H54 (cell line): ENCODE measurements at places on chromosomes 13 and 19.
A peak's percentile ranks its signal among the peaks of the same experiment; 100 is the strongest.

GRCh38 chr13:31755803-31756212 is 16.5 kb downstream of the RXFP2 start:
- DNase-seq = no peak

DNA sequence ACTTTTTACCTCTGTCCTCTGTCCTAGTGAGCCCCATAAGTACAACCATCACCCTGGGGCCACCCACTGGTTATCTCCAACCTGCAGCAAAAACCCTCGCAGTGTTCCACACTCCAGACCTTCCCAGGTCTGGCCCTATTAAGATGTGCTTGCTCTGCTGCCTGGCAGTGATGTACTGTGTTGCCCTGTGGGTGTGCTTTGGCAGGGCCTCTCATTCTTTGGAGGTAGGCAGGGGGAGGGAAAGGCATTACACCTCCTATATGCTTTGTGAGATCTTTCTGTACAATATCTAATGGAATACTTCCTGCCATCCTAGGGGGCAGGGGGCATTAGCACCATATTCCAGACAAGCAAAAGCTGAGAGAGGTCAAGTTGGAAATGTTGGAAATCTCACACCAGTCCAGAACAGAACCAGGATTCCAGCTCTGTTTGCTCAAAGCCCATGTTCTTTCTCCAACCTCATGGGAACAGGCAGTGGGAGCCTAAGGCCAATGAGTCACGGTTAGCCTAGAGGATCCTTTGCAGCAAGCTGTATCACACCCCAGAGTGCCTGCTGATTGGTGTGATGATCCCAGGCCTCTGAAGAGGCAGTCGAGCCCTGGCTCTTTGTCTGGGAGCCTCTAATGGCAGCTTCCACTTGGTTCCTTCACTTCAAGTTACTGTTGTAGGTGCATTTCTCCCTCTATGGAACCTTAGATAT is 59.7 kb upstream of the UBL3 start:
- no peak for DNase-seq

GRCh38 chr19:19451429-19452242 is 46.2 kb downstream of the GATAD2A start:
- DNase-seq = no peak

- peak; percentile 9 for DNase-seq
Measured at GRCh38 chr13:79679334-79679733, 198.4 kb downstream of the NDFIP2 start.

GRCh38 chr13:31093145-31093885 is 68.4 kb downstream of the HSPH1 start:
- no peak for DNase-seq

GRCh38 chr19:4576016-4576933 is 16.8 kb upstream of the SEMA6B start:
- peak; percentile 79 for DNase-seq

DNA sequence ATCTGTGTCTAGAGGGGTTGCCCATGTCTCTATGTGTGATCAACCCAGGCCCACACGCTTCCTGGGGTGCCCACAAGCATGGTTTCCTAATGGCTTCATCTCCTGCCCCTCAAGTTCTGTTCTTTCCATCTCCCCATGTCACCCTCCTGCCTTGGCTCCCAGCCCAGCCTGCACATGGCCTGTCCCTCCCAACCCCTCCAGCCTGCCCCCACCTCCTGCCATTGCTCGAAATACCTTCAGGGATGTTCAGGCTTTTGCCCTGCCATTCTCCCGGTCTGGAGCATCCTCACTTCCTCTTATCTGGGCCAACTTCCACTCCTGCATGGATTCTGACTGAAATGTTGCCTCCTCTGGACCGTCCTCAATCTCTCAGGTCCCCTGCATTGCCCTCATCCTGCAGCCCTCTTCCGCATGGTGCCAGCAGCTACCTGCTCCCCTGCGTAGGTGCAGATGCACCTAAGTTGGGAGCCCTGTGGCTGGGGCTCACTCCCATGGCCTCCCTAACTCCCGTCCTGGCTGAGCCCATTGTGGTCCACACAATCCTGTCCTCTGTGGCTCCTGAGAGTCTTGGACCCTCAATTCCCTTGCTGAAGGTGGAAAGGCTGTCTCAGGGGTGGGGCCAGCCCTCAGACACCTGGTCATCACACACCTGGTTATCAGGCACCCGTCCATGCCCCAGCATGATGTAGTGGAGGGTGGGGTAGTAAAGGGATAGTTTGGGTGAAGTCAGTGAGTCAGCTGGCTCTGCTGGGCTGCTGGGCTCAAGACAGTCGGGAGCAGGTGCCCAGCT is 152.1 kb downstream of the URI1 start:
- no peak for DNase-seq

- DNase-seq = no peak
Measured at GRCh38 chr13:110746438-110746837, 32.9 kb downstream of the ING1 start.

DNA sequence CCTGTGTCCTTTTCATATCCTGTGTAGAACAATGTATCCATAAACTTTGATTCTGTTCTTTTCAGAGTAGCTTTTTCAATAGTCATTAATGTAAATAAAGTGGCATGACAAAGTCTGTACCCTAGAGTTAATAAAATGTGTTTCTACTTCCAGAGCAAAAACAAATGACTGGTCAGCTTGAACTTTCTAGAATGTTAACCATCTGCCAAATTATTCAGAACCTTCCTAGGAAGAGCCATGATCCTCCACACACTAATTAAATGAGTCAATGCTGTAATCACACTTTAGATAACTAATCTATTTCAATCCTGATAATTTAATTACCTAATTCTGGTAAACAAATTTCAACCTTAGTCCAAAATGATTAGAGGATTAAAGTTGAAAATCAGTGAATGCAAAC is 73.2 kb downstream of the DIAPH3 start:
- no peak for DNase-seq

DNA sequence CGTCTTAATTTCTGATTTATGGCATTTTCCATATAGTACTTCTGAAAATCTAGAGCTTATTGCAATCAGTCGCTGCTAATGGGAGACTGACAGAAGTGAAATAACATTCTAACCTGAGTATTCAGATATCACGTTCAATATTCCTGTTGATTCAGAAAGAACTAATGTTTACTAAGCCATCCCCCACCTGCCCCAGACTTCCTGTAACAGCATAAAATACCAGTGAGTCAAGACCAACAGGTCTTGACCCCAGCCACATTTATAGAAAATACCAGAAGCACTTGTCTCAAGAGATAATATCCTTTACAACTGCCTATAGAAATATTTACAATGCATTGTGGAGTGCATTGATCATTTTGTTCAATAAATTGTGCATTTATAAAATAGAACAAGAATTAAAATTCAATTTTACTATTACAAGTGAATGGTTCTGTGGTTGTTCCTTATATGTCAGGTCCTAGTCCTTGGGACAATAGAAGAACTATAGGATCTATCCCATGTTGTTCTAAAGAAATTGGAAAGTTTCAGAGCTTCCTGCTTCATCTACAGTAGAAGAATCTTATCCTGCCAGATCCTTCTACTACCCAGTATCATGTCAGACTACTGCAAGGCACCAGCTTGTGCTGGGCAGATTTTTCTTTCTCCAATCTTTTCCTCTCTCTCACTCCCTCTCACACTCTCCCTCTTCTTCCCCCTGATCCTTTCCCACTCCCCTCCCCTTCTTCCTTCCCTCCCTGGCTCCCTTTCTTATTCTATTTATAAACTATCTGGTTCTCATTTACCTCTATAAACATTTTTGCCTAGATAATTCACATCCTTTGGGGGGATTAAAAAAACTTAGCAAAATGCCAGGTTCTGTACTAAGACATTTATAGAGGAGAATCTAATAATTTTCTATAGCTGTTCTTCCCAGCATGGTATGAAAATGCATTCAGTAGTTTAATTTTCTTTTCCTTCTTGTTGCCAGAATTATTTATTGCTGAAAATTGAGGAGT is 629.9 kb downstream of the DIAPH3 start:
- DNase-seq = no peak

DNA sequence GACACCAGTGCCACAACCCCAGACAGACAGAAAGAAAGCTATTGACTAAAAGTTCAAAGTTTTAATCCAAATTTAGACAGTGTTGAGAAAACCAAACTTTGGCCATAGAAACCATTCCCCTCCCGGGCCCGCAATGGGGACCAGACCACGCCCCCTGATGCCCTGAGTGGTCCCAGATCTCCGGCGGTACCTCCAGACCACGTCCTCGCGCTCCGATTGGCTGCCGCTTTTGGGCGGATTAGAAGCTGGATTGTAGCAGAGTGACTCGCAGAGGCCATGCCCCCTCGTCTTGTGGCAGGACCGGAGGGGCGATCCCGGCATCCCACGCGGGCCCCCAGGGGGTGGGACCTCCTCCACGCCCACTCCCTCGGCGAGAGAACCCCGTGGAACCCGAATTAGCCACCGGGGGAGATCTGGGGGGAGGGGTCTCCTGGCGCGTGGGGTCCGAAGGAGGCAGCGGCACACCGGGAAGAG is 797 bp upstream of the HSD17B14 start:
- DNase-seq = peak; percentile 86

DNA sequence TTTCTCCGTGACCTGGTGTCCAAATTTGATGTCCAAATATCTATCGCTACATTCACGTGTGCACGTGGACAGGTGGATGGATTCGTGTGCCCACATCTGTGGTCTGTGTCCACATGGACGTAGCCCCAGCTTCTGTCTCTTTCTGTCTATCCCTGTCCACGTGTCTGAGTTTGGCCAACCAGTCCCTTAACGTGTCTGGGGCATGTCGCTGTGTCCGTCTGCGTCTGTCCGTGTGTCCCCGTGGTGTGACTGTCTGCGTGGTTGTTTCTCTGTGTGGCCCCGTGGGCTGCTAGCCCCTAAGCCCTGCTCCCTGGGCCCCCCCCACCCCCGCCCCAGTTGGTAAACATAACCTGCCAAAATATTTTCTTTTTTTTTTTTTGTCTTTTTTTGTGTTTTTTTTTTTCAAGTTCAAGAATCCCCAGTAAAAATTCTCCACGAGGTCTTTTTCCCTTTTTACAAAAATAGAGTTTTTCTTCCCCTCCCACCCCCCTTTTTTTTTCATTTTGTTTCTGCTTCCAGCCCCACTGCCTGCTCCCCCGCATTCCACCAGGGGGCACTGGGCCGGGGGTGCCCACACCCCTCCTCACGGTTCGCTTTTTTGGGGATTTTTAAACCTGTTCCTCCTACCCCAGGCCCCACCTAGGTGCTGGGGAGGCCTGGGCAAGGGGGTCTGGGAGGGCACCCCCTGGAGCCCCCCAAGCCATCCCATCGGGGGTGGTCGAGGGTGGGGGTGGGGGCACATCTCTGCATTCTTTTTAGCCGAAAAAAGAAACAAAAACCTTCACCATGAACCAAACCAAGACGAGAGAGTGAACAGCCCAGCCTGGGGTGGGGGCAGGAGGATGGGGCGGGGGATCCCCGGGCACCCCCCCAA is 18.3 kb downstream of the PRKCSH start:
- DNase-seq = no peak

GRCh38 chr19:17312189-17313113 is 3.1 kb downstream of the DDA1 start:
- DNase-seq = no peak

DNA sequence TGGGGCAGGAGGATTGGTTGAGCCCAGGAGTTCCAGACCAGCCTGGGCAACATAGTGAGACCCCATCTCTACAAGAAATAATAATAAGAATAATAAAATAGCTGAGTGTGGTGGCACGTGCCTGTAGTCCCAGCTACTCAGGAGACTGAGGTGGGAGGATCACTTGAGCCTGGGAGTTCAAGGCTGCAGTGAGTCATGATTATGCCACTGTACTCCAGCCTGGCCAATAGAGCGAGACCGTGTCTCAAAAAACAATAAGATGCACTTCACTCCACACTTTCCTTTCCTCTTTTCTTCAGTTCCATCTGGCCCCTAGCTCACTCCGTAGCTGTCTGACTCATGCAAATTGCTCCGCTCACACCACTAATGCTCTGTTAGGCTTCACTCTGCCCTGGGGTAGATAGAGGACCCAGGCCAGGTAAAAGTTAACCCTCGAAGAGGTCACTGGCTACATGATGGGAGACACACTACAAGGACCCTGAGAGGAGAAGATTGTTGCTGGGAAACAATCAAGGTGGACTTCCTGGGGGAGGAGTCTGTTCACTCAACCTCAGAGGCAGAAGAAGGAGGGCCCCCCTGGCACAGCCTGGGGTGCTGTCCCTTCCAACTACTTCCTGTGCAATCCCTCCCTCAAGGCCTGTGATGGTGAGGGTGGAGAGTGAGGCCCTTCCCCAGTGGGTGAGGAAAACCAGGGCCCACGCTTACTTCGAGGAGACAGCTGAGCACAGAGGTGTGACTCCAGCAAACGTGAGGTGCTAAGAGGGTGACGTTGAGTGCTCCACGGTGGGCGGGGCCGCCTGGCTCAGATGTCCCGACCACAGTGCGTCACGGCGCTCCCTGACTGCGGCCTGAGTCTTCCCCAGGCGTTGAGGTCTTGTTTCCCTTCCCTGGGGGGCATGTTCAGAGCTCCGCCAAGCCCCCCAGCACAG is 8.8 kb upstream of the TNFSF9 start:
- no peak for DNase-seq

GRCh38 chr13:77876176-77876575 is 42.5 kb downstream of the EDNRB start:
- DNase-seq = no peak

DNA sequence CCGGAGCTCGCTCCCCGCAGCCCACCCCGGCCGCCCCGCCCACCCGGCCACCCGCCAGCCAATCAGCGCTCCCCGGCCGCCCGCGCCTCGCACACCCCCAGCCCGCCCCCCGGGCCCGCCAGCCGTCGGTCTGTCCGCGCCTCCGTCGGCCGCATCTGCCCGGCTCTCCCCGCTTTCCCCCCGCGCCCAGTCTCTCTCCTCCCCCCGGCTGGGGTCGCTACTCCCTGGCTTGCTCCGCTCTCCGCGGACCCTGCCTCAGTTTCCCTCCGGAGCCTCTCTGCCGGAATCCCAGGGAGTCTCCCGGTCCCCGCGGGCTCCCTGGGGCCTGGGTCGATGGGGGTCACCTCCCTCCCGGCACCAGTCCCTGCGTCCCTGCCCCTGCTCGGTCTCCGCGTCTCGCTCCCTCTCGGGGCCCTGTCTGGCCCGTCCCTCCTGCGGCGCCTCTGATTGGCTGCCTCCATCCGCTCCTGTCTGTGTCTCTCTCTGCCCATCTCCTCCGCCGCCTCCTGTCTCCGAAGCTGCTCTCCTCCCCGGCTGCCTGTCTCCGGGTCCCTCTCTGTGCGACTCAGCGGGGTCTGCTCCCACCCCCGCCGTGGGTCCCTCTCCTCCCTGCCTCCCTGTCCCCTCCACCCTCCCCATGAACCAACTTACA is 484 bp downstream of the IL11 start:
- DNase-seq = peak; percentile 99
